Ecto neural progenitor cell (in vitro differentiated cells): ENCODE measurements at places on chromosomes 3 and 15.

- no peak for DNase-seq
These were observed 151.8 kb upstream of the SOX14 start for GRCh38 chr3:137612291-137612690.

- DNase-seq: no peak
These were observed 352.6 kb upstream of the CCDC54 start for GRCh38 chr3:107024551-107025026.

GRCh38 chr3:123834631-123835030 is 49.5 kb downstream of the MYLK start:
- DNase-seq: no peak

DNA sequence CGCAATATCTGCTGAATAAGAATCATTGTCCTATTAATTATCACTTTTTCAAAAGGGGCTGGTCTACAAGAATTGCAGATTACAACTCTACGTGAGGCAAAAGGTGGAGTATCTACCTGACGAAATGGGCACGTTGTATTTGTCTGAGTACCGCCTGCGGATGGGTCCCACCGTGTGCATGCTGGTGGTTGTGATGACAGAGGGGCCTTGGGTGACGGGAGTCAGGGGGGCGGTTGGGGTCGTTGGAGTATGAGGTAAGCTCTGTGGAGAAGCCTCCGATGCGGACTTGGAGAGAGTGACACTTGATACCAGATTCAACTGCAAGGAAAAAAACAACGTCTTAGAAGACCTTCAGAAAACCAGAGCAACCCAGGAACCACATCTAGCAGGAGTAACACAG is 605.8 kb downstream of the FOXP1 start:
- DNase-seq: no peak

DNA sequence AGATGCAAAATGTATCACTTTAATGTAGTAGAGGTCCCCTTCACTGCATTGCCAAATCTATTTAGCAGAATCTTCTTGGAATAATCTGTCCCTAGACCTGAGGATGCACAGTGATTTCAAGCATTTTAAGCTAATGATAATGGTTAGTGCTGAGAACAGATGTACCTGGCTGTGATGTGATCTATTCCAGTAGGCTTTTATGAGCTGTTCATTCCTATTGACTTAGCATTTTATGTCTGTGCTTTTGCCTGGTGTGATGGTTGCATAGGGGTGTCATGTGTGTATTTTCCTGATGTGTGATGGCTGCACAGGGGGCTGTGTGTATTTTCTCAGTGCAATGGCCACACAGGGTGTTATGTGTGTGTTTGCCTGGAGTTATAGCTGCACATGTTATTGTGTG is 272.9 kb downstream of the TIGIT start:
- DNase-seq: no peak

- peak; percentile 55 for DNase-seq
These were observed 12.9 kb downstream of the OPA1 start for GRCh38 chr3:193605876-193606275.

DNA sequence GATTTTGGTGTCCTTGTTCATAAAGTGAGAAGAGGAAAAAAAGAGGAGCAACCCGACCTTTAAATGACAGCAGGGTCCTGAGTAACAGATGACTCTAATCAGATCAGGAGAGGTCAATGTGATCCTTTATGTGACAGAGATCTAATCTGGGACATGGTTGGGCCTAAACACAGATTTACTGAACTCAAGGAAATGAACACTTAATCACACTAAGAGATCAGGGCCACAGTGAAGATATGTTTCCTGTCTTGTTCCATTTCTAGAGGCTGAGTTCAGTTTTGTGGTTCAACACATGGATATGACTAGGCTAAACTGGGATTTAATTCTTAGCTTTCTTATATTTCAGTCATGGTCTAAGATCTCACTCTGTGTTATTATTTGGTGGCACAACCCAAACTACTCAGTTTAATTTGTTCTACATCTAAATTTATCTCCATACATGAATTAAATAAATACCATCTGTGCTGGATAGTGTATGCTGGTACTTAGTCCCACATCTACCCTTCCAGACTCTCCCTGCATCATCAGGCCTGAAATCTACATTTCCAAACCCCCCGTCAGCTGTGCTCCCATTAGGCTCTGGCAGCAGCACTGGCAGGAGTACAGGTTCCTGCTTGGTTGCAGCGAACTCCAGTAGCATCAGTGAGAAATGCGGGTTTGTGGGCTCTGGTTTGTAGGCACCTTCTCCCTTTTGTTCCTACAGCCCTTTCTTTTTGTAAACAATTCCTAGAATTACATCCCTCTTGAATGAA is 22.6 kb downstream of the SFMBT1 start:
- DNase-seq: no peak

- no peak for DNase-seq
These were observed 27.0 kb downstream of the PCOLCE2 start for GRCh38 chr3:142861926-142862325.

DNA sequence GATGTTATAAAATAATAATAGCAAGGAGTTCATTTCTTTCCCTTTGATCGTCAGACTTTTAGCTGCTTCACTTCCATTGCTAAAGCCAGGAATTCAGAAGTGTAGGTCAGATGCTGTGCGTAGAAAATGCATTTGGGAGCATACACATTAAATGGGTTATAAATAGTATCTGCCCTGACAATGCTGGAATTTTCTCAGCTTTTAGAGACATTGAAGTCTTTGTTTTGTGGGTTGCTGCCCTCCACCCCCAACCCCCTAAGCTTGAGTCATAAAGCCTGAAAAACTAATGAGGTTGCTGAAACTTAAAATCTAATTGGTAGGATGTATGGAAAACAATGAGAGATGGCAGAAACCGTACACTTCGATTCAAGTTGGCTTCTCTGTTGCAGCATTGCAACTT is 81.9 kb downstream of the MITF start:
- no peak for DNase-seq

GRCh38 chr15:68553994-68554720 is 24.6 kb upstream of the CORO2B start:
- DNase-seq: peak; percentile 84

- DNase-seq: no peak
These were observed 437.1 kb upstream of the CBLB start for GRCh38 chr3:106305882-106306435.

GRCh38 chr3:55765906-55766701 is 279.0 kb upstream of the WNT5A start:
- no peak for DNase-seq

DNA sequence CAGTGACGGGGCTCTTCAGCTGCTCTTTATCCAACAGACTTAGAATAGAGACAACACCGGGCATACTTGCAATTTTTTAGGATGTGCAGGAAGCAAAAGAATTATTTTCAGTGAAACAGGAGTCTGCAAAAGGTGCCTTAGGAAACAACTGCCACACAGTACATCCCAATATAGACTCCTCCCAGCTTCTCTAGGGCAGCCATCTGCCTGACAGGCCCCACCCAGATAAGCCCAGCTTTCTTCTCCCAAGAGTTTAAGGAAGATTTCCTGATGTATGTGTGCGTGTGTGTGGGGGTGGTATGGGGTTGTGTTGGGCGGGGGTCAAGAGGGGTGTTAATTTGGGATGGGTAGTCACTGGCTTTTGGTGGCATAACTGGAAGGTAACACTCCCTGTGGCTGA is 21.5 kb downstream of the MAP2K1 start:
- DNase-seq: no peak

- DNase-seq: peak; percentile 14
These were observed 175.9 kb downstream of the RPLP1 start for GRCh38 chr15:69628256-69629093.

GRCh38 chr3:155065537-155065936 is 14.6 kb upstream of the MME start:
- DNase-seq: no peak

- DNase-seq: no peak
These were observed 64.2 kb upstream of the TIMP4 start for GRCh38 chr3:12222775-12223485.

- DNase-seq: no peak
These were observed 20.2 kb downstream of the CCR1 start for GRCh38 chr3:46187876-46188275.

DNA sequence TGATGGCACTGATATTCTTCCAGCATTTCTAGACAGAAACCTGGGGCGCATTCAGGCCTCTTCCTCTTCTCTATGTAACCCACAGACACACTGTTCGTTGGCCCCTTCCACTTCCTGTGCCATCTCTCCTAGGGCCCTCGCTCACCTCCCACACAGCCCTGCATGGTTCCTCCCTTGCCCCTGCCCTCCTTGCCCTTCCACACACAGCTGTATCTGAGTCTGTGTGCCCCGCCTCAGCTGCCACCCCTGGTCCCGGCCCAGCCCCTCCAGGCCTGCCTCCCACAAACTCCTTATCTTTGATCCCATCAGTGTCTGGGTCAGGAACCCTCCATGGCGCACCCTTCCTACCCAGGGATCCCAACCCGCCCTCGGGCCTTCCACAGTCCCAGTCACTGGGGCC is 37.9 kb downstream of the RAB6B start:
- DNase-seq: no peak

DNA sequence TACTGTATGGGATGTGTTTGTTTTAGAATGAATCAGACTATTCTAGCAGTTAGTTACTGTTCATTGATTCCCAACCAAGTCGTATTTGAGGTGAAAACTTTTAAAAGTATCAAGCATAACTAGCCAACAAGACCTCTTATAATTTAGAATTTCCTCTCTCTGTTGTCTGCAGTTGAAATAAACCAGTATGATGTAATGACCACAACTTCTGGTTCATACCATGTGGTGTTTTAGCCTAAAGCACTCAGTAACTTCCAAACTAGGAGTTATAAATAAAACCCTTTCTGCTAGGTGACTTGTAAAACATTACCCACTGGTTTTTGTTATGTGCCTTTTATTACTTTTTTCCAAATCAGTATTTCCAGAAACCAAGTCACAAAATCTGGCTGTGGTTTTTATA is 19.8 kb upstream of the P2RY12 start:
- no peak for DNase-seq

DNA sequence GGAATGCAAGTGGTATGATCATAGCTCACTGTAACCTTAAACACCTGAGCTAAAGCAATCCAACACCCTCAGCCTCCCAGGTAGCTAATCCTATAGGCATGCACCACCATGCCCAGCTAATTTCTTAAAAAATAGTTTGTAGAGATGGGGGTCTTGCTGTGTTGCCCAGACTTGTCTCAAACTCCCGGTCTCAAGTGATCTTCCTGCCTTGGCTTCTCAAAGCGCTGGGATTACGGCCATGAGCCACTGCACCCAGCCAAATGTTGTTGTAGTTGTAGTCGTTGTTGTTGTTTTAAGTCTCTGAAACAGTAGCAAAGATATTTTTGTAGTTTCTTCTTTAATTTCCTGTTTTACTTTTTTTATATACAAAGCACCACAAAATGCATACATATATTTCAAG is 616.6 kb downstream of the NAALADL2 start:
- no peak for DNase-seq

DNA sequence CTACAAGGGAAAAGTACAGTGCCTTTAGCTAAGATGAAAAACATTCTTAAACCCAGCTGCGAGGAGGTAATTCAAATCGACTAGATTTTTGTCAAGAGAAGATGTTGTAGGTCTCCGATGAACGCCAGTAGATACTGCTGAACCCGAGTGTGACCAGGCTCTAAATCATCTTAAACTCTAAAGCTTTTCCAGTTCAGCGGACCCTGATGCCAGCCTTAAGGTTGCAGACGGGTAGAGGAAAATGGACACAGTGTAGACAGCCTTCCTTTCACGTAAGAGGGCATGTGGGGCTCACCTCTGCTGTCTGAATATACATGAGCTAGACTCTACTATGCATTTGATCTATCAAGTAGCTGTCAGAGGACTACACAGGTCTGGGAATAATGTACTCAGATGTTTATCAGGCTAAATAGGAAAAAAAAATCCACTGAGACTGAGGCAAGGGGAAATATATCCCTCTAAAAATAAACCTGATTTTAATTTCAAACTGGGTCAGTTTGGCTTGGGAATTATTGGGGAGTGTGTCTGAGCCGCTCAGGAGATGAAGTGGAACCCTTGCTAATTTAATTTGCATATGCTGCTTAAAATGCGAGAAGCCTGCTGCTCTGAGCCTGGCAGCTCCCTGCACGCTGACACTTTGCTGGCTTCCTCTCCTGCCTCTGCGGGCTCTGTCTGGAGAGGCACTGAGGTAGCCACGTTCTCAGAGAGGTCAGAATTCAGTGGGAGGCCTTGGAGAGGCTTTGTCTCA is 151.9 kb downstream of the CADPS start:
- no peak for DNase-seq

DNA sequence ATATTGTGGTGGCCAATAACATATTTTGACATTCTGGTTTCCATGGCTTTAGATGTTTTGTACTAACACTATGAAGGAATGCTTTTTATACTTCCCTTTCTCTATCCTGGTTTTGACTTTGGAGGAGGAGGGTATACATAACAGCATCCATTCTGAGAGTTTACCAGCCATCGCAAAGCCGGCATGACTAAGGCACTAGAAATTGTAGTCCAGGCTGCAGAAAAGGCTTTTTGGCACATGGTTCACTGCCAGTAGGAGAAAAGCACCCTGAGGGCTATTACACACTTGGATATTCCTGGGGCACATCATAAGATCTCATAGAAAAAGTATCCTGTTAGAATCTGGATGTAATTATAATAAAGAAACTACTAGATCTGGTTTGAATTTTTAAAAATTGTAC is 101.8 kb downstream of the STT3B start:
- DNase-seq: no peak

- no peak for DNase-seq
These were observed 167.3 kb upstream of the THBS1 start for GRCh38 chr15:39413558-39413957.

DNA sequence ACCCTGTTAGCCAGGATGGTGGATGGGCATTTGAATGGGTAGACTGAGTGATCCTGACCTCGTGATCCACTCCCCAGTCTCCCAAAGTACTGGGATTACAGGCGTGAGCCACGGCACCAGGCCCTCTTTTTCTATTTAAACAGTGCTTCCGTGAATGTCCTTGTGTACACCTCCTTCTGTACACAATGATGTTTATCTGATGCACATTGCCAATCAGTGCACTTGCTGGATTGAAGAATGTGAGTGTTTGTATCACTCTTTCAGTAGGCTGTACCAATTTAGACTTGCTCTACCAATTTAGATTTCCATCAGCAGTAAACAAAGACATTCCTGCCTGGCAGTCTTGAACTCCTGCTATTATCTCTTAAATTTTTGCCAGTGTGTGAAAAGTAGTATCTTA is 8.9 kb upstream of the ZNF619 start:
- DNase-seq: no peak

DNA sequence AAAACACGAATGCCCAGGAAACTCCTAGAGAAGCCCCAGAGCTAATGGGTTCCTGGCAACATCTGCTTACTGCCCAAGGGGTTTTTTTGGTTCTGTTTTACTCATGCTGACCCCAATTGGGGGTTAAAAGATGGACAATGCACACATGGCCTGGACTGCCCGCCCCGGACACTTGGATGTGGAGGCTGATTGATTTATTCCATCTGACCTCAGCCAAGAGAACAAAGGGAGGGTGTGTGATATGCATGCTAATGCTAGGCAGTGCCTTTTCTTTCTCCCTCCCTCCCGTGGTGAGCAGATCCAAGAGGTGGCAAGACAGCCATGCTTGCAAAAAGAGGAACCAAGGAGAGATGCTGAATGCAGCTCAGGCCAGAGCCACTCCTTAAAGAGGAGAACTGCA is 3.3 kb upstream of the LRTM1 start:
- DNase-seq: no peak

- DNase-seq: no peak
These were observed 67.7 kb downstream of the FOXP1 start for GRCh38 chr3:71515636-71516365.

- no peak for DNase-seq
These were observed 4.4 kb upstream of the TPM1 start for GRCh38 chr15:63037976-63038720.
